ENCODE measurements at places on chromosomes 12 and 14.

- DNase-seq: no peak
Observed at GRCh38 chr14:32413967-32414640, 85.0 kb downstream of the AKAP6 start.

GRCh38 chr14:100748403-100748802 lies 21.7 kb downstream of the DLK1 start:
- no peak for DNase-seq

GRCh38 chr14:85350667-85351066 lies 179.3 kb upstream of the FLRT2 start:
- DNase-seq: no peak

DNA sequence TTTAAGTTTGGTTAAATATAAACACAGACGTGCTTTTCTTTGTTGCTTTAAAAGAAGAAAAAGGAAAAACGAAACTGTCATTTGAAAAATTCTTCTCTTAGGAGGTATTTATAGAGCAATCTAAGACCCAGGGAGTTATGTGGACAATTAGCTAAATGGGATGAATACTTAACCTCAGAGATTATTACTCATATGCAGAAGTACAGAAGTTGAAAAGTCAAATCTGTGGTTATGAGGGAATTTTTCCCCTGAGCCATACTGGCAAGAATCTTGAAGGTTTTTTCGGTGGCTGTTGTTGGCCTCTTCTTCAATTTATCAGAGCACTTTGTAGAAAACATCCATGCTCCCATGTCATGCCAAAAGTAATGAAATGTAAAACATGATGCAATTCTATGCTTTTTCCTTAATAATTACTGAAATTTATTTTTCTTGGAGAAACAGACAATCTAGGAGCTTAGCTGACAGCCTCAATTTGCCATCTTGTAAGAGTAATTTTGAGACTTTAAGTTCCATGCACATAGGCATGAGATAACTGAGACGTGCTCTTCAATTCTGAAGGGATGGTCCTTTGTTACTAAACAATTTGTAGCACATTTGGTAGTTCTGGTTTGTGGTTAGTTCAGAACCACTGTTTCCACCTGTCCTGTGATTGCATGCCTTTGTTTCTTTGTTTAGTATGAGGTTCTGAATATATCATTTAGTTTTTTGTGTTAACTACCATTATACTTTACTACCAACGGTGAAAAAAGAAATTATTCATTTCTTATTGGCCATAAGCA lies 126.6 kb downstream of the BCAT1 start:
- peak; percentile 49 for DNase-seq

DNA sequence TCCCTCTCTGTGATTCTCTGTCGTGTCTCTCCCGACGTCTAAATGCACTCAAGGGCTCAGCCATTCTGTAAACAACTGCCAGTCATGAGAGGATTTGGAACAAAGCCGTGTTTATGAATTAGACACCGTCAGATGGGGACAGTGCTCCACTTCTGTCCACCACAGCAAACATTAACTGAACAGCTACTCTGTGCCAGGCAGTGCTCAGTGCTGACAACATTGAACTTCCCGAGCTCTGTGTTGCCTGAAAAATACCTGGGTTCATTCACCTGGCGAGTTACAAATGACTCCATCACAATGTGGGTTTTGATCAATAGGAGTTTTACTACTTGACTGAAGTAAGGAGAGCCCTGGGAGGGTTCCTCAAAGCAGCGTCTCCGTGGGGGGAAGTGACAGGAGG lies 139.3 kb downstream of the GLT1D1 start:
- DNase-seq: no peak

DNA sequence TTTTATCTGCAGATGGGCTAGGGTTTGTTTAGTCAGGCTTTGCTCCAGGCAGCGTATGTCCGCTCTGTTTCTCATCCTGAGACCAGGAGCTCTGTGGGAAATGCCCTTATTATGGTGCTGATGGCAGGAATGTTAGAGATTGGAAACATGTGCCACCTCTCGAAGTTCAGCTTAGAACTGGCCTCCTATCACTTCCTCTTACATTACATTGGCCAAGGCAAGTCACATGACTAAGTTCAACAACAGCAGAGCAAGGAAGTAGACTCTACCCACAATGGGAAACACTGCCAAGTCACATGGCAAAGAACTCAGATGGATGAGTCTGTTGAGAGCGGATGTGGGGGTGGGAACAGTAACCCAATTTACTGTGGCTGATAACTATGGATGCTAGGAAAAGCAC lies 161.9 kb upstream of the WSCD2 start:
- DNase-seq: no peak

DNA sequence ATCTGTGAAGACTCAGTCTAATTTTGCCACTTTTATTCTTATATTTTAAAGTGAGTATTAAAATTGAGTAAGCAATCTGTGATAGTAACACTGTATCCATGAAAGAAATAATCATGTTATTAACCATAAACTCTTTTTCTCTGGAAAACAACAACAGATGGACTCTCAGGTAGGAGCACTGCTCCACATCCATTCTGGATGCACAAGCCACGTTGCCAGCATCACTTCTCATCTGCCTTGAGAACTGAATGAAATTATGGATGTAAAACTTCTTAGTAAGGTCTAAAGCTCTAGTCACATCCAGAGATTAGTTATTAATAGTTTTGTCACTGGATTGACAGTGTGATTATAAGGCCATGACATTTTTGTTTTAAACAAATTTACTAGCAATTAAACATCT lies 489.1 kb upstream of the SYT1 start:
- DNase-seq: no peak

- peak; percentile 36 for DNase-seq
Observed at GRCh38 chr12:59823567-59823966, 227.7 kb downstream of the SLC16A7 start.

DNA sequence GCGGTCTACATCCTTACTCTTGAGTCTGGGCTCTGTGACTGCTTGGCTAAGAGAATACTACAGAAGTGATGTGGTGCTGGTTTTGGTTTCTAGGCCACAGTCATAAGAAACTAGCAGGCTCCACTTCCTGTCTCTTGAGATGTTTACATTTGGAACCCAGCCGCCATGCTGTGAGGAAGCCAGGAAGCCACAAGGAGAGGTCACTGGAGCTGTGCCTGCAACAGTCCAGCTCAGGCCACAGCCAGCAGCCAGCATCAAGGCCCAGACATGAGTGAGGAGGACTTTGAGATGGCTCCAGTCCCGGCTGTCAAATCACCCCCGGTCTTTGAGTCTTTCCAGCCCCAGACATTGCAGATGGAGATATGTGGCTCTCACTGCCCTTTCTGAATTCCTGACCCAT lies 12.9 kb upstream of the FAM181A start:
- no peak for DNase-seq

DNA sequence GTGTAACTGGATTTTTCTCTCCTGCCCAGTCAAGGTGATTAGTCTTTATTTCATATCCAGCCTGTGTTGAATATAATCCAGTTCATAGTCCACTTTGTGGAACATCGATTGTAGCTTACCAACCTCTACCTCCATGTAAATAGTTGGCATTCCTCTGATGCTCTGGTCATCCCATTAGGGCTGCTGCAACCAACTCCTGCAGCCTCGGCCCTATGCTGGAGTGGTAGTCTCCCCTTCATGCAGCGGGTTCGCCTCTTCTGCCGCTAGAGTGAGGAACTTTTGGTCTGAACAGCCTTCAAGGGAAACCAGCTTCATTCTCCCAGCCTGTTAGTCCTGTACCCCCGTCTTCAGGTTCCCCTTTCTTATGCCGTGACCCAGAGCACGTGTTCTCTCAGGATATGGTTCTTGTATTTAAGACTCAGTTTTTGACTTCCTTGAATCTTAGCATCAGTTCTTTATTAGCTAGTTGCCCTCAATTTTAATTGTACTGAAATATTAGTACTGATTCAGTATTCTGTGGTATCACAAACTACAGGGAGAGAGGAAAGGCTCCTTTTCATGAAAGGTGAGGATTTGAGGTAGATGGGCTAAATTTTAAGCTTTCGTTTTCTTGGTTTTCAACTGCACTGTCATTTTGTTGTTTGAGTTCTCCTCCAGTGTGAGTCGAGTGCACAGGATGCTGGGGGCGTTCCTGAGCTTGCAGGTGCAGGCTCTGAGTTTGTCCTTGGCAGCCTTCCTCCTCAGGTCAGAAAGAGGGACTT lies 33.2 kb downstream of the ZNF664 start:
- DNase-seq: no peak

- DNase-seq: no peak
Observed at GRCh38 chr12:67676624-67677023, 28.1 kb downstream of the DYRK2 start.

- no peak for DNase-seq
Observed at GRCh38 chr12:123041811-123042655, 61.6 kb downstream of the ARL6IP4 start.

DNA sequence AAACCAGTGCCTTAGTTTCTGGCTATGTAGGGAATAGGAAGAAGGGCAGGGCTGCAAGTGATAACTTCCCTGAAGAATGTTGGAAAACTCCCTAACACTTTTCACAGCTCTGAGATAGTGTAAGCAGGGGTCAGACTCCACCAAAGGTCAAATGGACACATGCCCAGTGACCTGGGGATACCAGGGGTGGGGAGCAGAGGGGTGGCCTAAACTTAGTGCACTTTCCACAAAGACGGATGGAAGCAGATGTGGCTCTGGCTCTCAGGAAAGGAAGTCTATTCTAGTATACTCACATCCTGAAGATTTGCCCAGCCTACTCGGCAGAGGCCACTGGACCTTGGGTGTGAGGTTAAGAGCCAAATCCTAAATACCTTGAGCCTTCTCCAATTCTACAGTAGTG lies 285.8 kb downstream of the NUAK1 start:
- no peak for DNase-seq

GRCh38 chr12:132300789-132301722 lies 28.3 kb downstream of the GALNT9 start:
- no peak for DNase-seq

DNA sequence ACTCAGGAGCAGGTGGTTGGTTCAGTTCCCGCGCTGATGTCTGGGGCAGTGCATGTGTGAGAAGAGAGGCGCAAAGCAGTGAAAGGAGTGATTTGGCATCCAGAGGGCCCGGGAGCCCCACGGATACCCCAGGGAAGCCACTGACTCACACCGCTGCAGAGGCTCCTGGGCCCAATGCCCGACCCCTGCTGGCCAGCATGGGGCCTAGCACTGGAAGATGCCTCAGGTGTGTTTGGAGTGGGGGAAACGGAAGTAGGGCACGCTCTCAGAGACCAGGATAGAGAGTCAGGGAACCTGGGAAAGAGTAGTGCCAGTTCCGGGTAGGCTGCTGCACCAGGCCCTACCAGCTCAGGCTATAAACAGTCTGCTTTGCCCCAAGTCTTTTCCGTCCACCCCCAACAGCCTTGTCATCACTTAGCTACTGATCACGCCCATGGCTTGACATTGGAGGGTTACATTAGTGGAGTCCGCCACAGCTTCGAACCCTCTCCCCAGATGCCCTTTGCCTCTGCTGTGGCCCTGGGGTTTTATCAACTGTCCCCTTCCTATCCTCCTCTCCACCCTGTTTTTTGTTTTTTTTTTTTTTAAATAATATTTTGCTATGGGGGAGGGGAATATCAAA lies 9.5 kb upstream of the CSAD start:
- peak; percentile 87 for DNase-seq

DNA sequence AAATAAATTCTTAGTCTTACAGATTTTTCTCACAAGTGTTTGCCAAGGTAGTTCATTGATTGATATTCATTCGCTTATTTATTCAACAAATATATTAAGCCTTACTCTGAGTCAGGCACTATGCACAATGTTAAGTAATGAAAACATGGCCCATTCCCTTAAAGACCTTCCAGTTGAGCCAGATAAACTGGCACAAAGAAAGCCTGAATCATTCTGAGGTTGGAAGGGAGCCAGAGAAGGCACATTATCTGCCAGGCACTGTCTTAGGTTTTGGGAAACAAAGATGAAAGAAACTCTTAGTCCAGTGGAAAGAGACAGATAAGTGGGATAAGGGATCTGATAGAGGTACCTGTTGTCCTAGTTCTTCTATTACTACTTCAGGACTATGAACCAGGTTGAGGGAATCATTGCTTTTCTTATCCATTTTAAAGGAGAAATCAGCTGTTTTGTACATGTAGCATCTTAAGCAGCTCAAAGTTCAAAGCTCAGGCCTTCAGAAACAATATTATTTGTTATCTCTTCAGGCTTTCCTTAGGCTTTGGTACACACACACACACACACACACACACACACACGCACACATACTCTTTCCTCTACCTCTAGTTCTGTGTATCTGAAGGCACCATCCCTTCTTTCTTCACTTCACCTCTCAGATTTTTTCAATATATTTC lies 27.0 kb downstream of the PDE6H start:
- DNase-seq: no peak

DNA sequence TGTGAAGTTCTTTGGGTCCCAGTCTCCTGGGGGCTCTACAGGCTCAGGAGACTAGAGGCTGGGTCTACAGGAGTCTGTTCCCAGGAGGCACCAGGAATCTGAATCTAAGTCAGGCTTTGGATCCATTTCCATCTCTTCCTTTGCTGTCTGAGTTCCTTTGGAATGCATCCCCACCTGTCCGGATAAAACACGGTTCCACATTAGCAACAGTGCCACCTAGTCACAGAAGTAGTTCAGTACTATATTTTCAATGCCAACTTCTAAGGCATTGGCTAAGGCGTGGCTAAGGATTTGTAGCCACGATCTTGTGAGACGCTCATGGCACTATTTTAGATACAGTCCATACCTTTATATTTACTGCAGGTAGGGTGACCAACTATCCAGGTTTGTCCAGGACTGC lies 15.1 kb downstream of the ZC2HC1C start:
- DNase-seq: no peak

GRCh38 chr12:12924169-12924568 lies 27.8 kb downstream of the GPRC5D start:
- no peak for DNase-seq

GRCh38 chr12:83008703-83009102 lies 322.0 kb downstream of the TMTC2 start:
- DNase-seq: no peak

DNA sequence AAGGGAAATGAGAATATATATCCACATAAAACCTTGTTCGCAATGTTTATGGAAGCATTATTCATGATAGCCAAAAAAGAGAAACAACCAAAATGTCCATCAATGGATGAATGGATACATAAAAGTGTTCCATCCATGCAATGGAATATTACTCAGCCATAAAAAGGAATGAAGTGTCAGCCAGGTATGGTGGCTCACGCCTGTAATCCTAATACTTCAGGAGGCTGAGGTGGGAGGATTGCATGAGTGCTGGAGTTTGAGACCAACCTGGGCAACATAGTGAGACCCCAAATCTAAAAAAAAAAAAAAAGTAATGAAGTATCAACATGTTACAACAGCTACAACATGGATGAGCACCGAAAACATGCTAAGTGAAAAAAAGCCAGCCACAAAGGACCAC lies 23.6 kb upstream of the C12orf76 start:
- no peak for DNase-seq

DNA sequence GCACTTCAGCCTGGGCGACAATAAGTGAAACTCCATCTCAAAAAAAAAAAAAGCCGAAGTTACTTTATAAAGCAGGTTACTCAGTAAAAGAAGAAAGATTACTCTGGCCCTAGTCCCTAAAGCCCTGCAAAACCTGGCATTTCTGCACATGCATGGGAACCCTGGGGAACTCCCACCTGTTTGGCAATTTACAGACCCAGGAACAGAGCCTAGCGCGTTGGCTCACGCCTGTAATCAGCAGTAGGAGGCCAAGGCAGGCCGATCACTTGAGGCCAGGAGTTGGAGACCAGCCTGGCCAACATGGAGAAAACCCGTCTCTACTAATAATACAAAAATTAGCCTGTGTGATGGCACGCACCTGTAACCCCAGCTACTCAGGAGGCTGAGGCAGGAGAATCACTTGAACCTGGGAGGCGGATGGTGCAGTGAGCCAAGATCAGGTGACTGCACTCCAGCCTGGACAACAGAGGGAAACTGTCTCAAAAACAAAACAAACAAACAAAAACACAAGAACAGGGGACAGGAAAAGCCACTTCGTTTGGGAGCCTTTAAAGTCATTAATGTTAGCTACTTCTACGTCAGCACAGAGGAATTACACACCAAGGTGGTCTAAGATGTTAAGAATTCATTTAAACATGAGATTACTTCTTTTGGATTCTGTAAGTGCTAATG lies 34.1 kb upstream of the SPTSSA start:
- no peak for DNase-seq

Measured in GM03348 (cell line).